ENCODE measurements at places on chromosomes 7 and 10.
A peak's percentile ranks its signal among the peaks of the same experiment; 100 is the strongest.

GRCh38 chr7:46948716-46949115 is 633.2 kb downstream of the TNS3 start:
- DNase-seq, result no peak

DNA sequence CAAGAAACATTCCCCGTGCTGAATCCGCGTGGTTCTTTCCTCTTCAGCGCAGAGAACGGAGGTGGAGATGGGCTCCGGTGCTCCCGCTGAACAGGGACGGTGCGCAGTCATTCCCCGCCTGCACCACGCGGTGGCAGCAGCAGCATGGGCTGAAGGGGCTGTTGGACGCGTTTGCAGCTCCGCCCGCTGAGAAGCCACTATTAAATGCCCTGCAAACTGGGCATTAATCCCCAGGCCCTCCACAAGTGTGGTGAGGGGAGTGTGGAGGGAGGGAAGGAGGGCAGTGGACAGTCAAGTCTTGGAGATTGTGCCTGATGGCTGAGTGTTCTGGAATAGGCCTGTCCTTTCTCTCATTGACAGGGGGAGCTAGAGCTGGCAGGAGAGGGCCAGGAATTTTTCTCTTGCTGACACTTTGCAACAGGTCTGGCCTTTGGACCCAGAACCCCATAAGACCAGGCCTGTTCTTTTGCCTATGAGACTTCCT is 240.2 kb upstream of the INHBA start:
- DNase-seq, result peak; percentile 51

DNA sequence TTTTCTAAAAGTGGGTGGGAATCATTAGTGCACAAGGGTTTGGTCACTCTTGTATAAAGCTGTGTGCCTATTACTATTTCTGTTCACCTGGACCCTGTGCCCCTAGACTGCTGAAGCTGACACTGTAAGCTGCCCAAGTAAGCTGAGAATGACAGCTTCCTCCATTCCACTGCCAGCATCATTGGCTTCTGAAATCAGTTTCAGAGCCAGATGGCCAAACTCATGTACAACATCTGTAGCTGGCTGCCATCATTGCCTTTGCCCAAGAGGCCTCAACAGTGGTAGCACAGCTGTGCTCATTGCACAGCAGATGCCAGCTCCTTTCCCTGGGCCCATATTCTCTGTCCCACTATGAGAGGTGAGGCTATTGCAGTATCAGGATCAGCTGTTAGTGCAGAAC is 165.7 kb downstream of the CPEB3 start:
- no peak for DNase-seq

GRCh38 chr7:157233677-157234076 is 95.0 kb downstream of the UBE3C start:
- no peak for DNase-seq

DNA sequence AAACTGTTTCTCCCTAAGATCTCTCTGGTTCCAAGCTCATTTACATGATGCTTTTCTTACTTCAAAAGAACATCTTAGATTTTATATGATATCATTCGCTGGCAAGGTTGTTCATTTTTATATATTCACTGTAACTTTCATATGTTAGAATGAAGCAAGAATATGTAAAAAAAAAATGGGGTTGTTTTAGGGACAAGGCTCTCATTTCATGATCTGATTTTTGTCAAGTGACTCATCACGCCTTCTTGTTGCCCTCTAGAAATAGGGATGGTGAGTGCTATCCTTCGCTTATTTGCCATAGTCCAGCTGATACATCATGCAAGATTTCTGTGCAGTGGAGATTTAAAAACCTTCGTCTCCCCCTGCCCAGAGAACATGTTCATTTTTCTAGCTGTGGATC is 14.0 kb upstream of the CELF2 start:
- no peak for DNase-seq

- DNase-seq, result no peak
Measured at GRCh38 chr7:20798081-20798693, 11.5 kb upstream of the SP8 start.

GRCh38 chr10:92699193-92699517 is 9.4 kb downstream of the HHEX start:
- DNase-seq, result no peak

DNA sequence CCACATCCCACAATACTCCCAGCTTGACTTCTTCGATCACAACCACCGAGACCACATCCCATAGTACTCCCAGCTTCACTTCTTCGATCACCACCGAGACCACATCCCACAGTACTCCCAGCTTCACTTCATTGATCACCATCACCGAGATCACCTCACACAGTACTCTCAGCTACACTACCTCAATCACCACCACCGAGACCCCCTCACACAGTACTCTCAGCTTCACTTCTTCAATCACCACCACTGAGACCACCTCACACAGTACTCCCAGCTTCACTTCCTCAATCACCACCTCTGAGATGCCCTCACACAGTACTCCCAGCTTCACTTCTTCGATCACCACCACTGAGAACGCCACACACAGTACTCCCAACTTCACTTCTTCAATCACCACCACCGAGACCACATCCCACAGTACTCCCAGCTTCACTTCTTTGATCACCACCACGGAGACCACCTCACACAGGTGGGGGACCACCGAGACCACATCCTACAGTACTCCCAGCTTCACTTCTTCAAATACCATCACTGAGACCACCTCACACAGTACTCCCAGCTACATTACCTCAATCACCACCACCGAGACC is 8.6 kb downstream of the MUC3A start:
- DNase-seq, result no peak

GRCh38 chr7:12647364-12648219 is 39.8 kb upstream of the ARL4A start:
- DNase-seq, result no peak

DNA sequence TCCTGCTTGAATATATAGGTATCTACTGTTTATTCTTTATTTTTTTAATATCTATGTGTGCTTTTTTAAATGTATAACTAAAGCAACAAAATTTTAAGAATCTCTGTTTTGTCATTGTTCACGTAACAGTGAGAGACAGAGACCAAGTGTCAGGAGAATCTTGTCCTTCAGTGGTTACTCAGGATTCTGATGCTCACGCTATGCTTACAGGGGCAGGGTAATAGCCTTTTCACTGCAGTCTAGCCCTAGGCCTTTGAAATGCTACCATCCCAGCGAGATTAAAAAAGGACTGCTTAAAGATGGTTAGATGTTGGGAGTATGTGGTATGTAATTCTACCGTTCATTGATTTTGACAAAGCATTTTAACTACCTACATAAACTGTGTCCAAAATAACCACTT is 71.6 kb upstream of the EGFR start:
- no peak for DNase-seq

GRCh38 chr7:32952876-32953275 is 4.4 kb upstream of the FKBP9 start:
- DNase-seq, result no peak

DNA sequence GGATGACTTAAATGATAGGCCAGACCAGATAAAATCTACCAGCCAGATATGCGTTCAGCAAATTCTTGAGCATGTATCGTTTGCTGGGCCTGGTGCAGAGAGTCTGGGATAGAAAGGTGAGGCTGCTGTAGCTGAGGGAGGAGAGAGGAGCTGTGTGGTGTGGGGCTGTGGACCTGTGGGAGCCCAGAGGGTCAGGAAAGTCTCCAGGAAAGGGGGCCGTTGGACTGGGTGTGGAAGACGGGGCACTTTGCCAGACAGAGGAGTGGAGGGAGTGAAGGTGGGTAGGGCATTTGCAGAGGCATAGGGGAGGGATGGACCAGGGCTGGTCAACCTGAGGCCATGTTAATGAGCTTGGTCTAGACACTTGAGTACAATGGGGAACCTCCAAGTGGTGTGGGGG is 124.7 kb upstream of the UNC5B start:
- no peak for DNase-seq
